ENCODE measurements at places on chromosomes 4 and X.

DNA sequence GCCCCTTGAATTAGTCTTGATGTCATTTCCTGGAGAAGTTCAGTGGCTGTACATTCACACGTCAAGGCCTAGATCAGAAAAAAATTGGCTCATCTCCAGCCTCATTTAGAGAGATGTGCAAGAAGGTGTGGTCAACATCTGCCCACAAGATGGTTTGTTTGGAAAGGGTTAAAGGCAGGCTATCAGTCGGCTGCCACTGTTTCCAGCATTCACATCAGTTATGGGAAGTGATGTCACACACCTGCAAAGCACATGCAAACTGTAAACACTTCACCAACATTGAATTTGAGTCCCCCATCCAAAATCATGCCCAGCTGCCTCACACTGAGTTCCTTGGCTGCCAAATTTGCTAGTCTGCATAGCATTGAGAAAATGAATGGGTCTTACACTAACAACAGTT, 498.3 kb upstream of the INTU start:
- no peak for DNase-seq

- no peak for DNase-seq
Measured at GRCh38 chr4:93409035-93409434, 419.5 kb upstream of the ATOH1 start.

- no peak for DNase-seq
Measured at GRCh38 chr4:110795971-110796370, 173.1 kb upstream of the PITX2 start.

DNA sequence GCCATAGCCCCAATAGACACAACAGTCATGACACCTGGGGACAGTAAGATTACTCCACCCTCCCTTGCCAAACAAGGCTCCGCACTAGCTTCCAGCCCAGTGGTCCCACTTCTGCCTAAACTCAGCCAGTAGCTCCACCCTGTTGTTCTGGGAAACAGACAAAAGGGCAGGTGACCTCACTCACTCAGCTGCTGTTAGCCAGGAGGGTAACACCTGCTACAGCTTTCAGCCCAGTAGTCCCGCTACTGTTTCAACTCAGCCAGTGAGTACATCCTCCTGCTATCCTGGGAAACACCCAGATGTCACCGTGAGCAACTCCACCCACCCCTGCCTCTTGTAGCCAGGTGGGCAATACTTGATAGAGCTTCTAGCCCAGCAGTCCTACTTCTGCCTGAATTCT, 162.7 kb upstream of the CPXCR1 start:
- DNase-seq = no peak
